Stimulated activated CD8-positive, alpha-beta memory T cell treated with anti-CD3 and anti-CD28 coated beads, Interleukin-7, amount 100 ng/mL, for 48 hours (primary cell): ENCODE measurements at places on chromosomes 12 and 14.

GRCh38 chr14:92759300-92759678 is 10.9 kb upstream of the LGMN start:
- DNase-seq = no peak

GRCh38 chr14:90213099-90213748 is 43.1 kb upstream of the PSMC1 start:
- no peak for DNase-seq

GRCh38 chr12:56679883-56680575 is 8.1 kb downstream of the PTGES3 start:
- DNase-seq = no peak

DNA sequence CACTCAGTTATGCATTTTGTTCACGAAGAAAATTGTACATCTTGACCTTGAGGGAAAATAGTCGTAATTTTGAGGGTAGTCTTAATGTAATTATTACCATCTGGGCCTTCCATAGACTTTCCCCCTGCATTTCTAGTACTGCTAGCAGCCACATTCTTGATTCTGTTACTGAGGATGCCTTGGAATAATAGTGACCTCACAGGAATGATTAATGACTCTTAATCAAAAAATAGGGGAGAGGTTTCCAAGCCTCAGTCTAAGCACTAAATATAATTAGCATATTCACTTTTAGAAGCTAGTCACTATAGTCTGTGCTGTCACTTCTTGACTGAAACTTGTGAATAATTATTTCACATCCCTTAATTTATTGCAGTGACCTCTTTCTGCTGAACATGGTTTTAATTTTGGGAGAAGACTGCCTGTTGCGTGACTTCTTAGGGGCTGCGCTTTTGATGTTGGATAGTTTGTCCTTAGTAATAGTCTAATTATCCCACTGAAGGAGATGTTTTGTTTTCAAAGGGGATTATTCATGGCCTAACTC is 400.5 kb downstream of the ADAMTS20 start:
- no peak for DNase-seq

DNA sequence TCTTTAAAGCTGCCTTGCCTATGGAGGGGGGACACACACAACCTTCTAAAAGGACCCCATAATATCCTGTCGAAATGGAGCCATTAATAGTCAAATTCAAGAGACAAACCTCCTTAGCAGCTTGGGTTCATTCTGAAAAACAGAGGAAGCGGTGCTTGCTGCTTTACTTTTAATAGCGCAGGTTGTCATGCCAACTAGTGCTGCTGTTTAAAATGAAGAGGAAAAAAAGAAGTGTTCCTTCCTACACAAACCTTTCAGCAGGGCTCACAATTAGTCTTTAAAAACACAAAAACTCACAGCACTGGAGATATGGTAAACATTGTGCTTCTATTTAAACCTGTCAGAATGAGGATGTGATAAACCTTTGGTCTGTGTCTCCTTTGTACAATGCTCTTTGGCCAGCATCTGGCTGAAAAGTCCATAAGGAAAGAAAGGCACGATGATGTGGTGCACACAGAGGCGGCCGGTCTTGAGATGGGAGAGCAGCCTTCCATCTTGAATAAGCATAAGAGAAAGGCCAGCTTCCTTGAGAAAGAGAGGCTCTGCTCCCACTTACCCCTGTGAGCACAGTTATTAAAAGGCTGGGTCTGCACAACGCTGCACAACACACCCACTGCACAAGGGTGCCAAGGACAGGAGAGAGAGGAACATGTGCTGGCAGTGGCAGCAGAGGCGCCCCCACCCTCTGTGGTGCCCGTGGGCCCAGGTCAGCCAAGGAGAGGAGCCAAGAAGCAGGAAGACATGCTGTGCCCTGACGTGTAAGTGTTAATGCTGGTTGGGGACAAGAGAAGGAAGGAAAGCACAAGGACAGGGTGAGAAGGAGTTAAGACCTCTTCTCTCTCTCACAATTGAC is 144.6 kb downstream of the TTC7B start:
- no peak for DNase-seq

GRCh38 chr12:55142669-55143565 is 16.7 kb downstream of the OR9K2 start:
- no peak for DNase-seq

GRCh38 chr12:4909734-4910501 is at the start of gene KCNA1:
KCNA1 (plus strand) TSS chr12:4909905; CDS start chr12:4911379, 1,474 bp downstream.
- no peak for DNase-seq

DNA sequence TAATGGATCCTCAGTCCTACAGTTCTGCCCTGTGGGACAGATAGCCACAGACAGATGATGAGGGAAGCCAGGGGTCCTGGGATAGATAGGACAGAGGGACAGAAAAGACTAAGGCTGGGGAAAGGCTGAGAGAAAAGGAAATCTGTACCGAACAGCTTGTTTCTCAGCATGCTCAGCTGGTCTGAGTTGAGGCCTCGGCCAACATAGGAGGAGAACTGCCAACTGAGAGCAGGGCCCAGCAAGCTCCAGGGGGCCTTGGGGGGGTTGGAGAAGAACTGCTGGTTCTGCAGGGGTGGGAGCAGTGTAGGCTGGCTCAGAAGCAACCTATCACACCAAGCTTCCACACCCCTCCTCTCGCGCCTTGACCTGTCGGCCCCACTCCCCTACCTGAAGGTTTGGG is 10.1 kb downstream of the IL23A start:
- no peak for DNase-seq

- DNase-seq = no peak
Observed at GRCh38 chr14:96030108-96030760, 8.9 kb upstream of the C14orf132 start.

DNA sequence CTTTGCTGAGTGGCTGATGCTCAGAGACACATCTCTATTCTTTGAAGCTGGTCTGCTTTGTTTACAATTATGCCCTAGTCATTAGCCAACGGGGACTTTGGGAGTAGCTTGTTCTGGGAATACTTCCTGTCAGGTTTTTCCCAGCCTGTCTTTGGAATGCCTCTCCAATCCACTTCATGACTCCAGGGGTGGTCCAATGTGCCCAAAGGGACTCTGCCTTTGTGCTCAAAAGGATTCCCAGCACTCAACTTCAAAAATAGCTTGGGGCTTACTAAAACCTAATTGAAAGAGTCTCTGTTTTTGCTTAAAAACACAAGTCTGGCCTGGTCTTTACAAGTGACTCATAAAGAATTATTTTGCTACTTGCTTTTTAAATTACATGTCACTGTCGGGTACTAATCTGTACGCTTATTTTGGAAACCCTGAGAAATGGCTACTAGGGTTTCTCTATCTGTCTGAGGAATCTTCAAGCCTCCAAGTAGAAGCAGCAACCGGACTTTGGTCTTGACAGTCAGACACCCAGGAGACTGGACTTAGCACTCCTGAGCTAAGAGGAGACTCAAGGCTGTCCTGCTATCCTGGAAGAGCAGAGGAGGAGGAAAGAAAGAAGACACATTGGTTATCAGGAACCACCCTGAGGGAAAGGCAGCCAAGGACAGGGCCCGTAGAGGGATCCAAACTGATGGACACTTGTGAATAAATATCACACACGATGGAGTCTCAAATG is 20.7 kb downstream of the PHLDA1 start:
- no peak for DNase-seq
